ENCODE measurements at places on chromosomes 12 and 14.
A peak's percentile ranks its signal among the peaks of the same experiment; 100 is the strongest.

- no peak for DNase-seq
Observed at GRCh38 chr14:29461101-29461500, 466.5 kb downstream of the PRKD1 start.

DNA sequence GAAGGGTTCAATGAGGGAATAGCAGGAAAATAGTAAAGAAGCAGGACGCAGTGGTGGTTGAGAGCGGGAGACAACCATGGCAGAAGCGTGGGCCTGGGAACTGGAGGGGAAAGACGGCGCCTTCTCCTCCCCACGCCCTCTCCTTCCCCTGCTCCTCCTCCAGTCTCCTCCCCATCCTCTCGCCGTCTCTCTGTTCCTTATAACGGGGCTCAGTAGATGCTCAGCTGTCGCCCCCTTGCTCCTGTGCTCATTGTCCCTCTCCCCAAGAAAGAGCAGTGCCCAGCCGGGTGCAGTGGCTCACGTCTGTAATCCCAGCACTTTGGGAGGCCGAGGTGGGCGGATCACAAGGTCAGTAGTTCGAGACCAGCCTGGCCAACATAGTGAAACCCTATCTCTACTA, 142.0 kb downstream of the BCL11B start:
- DNase-seq, result no peak

GRCh38 chr12:98399532-98399931, 115.9 kb upstream of the TMPO start:
- DNase-seq, result peak; percentile 75

GRCh38 chr14:77707355-77707723, 484 bp downstream of the ALKBH1 start:
- DNase-seq, result peak; percentile 43

GRCh38 chr12:59843260-59843843, 247.5 kb downstream of the SLC16A7 start:
- DNase-seq, result no peak

GRCh38 chr14:37063467-37064240, 108.8 kb downstream of the SLC25A21 start:
- DNase-seq, result no peak

DNA sequence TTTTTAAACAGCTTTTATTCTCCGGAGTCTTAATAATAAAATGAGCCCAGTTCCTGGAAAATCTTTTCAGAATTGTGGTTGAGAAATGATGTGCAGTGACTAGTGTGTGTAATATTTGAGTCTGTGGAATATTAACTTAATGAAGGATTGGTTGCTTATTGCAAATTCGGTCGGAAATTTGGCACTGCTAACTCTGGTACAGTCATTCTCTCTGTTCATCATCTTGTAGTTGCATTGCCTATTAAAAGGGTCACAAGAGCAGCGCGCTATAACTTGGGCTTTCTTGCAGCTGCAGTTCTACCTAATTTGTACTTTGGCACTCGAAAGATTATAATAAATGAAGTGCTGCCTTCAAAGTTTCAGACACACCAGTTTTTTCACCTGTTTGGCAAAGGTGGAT, 146.0 kb downstream of the FLRT2 start:
- no peak for DNase-seq

- DNase-seq, result peak; percentile 37
Observed at GRCh38 chr12:53481939-53482586, 17.2 kb downstream of the MAP3K12 start.

DNA sequence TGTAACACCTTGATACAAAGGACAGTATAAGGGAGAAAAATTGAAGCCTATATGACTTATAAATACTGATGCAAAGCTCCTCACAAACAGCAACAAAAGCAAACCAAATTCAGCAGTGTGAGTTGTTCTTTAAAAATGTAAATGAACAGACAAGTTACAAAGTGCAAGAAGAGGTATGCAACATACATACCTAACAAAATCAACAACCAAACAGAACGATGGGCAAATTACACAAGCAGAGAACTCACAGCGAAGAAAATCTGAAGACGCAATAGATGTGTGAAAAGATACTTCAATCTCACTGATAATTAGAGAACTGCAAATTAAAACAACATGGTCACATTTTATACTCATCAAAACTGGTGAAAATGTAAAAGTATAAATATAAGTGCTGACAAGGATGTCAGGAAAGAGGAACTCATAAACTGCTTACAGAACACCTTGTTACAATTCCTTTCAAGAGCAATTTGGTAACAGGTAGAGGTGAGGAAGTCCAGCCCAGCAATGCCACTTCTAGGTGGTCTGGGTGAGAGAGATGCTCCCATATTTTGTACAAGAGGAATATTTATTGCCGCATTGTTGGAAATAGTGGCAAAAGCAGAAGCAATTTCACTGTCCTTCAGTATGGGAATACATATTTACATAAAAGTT, 47.3 kb downstream of the CORO1C start:
- no peak for DNase-seq

DNA sequence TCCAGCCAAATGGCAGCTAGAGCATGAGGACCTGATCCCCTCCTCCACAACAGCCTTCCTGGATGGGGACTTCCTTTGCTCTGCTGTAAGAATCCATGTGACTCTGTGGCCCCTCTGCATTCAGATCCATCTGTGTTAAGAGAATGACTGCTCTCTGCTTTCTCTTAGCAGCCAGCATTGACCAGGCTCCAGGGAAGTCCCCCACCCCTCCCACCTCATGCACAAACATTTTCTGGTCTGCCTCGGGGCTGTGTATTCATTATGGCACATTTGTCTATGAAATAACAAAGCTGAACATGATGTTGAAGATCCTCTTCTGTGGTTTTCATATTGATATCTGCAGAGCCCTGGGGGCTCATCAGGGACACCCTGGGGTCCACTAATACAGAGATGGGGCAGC, 201.7 kb downstream of the NUAK1 start:
- no peak for DNase-seq

DNA sequence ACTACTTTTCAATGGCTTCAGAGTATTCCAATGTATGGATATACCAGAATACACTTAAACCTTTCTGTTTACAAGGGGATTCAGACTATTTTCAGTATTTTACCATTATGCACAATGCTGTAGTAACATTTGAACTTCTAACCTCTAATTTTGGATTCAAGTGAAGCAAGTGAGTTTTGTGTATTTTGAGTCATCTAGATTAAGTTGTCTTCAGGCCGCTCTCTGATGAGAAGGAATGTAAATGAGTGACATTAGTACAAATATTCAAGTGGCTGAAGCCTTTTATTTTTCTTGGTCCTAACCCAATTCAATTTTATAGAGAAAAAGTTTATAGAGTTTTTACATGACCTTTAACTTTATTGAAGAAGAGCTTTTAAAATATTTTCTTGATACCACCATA, 125.6 kb downstream of the PDE3A start:
- DNase-seq, result peak; percentile 80

- DNase-seq, result no peak
Observed at GRCh38 chr12:1448336-1448735, 146.0 kb downstream of the FBXL14 start.

- no peak for DNase-seq
Observed at GRCh38 chr14:32756775-32757174, 181.9 kb upstream of the NPAS3 start.

- DNase-seq, result no peak
Observed at GRCh38 chr12:24845615-24846014, 103.3 kb downstream of the BCAT1 start.

- no peak for DNase-seq
Observed at GRCh38 chr12:16220120-16220519, 57.4 kb downstream of the SLC15A5 start.

DNA sequence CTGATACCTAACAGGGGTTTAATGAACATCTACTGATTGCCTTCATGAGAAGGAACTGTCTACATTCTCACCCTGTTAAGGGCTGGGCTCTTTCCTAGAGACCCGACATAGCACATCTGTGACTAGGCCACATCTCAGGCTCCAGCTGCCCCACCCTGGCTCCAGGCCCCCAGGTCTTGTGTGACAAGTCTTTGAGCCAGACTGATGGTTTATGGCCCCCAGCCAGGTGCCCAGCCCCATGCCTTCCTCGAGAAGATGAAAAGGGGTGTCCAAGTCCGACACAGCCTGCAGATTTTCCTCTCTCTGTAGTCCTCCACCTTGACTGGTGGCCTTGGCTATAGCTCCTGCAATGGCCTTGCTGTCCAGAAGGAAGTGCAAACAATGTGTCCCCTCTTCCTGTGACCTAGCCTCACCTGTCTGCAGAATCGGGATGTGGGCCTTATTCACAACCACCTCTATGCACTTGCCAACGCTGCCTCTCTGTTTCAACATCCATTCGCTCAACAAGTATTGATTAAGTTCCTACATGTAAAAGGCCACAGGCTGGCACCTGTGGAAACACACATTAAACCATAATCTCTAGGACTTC, 4.2 kb downstream of the ACTN1 start:
- no peak for DNase-seq

GRCh38 chr12:120822832-120823503, 81.2 kb downstream of the SPPL3 start:
- DNase-seq, result no peak

Measured in fibroblast of skin of scalp (primary cell).